ENCODE measurements at places on chromosomes 2 and 18.

GRCh38 chr2:143493339-143493738, 364.1 kb downstream of the ARHGAP15 start:
- DNase-seq = no peak

- DNase-seq = no peak
Observed at GRCh38 chr2:238851026-238851425, 3.1 kb downstream of the TWIST2 start.

DNA sequence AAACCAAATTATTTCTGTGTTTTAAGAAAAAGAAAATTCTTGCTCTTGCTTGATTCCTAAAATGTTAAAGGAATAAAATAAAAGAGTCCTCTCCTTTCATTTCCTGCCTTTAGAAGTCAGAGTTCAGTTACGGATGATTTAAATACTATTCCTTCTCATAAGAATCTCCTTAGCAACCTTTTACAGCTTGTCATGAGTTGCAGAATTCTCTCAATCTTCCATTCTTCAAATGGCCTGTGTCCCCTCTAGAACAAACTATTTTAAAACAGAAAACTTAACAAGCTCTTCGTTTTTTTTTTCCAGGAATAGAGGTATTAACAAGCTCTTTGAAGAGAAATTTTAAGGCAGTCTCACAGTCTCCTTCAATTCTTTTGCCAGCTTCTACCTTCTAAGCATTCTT, 42.2 kb downstream of the SPIRE1 start:
- DNase-seq = no peak

DNA sequence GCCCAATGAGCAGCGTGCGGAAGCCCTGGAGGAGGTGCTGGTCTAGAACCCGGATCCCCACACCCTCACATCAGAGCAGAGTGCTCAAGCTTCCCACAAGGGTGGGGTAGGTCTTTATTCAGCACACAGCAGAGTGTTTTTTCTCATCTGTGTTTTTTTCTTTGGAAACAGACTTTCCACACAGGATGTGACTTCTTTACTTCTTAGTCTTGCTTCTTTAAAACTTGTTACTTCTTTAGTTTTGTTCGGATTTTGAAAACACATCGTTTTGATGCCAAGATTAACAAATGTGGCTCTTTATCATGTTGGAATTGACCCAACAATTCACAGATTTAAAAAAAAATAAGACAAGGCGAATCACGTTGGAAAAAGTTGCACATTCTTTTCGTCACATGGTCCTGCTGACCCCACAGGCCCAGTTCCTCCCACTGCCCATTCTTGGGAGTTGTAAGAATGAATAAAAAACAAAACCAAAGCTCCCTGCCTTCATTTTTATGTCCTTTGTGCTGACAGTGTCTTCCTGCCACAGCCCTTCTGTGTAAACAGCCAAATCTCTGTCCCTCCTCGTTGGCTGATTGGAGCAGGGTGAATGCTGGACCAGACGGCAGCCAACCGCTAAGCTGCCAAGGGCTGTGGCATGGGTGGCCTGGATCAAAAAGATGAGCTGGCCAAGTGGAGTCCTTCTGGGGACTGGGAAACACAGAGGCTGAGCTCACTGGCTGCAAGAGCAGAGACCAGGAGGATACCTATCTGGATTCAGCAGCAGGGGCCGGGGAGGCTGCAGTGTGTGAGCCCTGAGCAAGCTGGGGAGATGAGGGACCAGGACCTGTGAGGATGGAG, 81.6 kb downstream of the TWIST2 start:
- no peak for DNase-seq

DNA sequence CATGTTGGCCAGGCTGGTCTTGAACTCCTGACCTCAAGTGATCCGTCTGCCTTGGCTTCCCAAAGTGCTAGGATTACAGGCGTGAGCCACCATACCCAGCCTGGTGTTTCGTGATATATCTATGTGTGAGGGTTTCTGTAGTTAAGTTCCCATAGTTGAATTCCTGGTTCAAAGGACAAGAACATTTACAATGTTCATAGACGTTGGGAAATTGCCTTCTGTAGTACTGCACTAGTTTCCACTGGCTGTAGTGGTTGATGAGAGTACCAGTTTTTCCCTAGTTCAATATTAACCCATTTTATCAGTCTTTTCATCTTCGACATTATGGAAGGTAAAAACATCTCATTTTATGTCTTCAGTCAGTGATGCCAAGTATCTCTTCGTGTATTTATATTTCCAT, 171.0 kb downstream of the NEDD4L start:
- DNase-seq = no peak

DNA sequence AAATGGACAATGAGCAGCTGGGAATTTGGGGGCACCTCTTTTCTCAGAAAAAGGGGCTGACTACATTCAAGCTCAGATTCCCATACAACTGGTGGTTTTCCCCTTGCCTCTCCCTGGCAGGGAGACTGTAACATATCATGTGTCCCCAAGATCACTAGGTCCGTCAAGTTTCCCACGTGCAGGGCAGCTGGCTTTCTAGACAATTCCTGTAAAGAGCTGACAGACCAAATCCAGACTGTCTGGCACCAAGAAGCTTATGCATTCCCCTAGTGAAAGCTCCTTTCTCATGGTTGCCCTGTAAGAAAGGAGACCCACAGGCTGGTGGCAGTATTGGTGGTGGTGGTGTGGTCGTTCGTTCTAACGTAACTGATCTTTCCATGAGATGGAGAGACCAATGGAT, 48.8 kb downstream of the THUMPD2 start:
- no peak for DNase-seq

GRCh38 chr18:79956276-79956675, 4.8 kb upstream of the SLC66A2 start:
- DNase-seq = no peak

GRCh38 chr2:140542627-140543026, 1588.2 kb downstream of the LRP1B start:
- no peak for DNase-seq

DNA sequence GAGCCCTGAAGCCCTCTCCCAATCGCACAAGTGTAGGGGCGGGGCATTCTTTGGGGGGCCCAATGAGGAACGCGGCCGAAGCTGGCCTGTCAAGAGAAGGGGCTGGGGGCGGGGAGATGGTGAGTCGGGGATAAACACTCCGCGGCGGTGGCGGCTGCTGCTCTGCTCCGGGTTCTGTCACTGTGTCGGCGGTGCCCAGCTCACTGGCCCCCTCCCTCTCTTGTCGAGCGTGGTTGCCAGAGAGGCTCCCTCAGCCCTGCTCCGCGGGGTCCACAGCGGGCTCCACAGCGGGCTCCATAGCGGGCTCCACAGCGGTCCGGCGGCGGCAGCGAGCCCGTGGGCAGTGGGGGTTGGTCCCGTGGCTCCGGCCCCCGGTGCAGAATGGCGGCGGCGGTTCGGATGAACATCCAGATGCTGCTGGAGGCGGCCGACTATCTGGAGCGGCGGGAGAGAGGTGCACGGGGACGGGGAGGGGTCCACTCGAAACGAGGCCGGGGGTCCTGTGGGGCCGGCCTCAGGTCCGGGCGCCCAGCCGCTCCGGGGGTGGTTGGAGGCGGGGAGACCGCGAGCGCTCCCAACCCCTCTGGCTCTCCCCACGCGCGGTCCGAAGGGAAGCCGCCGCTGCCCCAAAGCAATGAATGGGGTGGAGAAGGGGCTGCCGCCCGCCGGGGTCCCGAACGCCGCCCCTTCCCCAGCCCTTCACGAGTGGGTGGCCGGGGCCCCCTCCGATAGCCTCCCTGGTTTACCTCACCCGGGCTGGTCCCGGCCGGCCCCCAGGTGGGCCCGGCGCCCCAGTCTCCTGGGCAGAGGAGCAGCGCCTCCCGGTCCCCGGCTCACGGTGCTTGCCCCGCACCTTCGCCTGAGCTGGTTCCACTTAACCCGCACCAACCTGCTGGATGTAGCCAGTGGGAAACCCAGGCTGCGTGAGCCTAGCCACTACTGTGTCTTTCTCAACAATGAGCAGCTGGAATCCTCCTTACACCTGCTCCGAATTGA, at the start of gene MXD1:
TSS of gene MXD1 (plus strand) at position 160 of the 996 bp plus-strand sequence. CDS start at position 382, 222 bp downstream.
- peak; percentile 16 for DNase-seq

- peak; percentile 72 for DNase-seq
Observed at GRCh38 chr2:57882895-57883515, 163.6 kb upstream of the VRK2 start.

- DNase-seq = no peak
Observed at GRCh38 chr2:124382067-124382618, 357.1 kb downstream of the CNTNAP5 start.

DNA sequence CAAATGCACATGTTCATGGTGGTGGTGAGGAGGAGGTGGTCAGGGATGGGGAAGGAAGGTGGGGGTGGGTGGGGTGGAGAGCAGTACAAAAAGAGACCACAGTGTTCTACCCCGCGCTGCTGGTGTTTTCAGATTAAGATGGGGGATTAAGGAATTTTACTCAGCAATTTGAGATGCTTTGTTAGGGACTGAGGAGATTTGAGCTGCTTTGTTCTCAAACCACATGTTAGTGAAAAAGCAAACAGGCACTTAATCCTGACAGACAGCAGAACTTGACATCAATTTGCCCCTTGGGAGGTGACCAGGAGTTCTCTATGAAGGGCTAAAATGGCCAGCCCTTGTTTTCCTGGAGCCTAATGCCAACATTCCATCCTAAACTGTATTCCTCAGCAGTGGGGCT, 244.5 kb downstream of the MEIS1 start:
- DNase-seq = no peak

DNA sequence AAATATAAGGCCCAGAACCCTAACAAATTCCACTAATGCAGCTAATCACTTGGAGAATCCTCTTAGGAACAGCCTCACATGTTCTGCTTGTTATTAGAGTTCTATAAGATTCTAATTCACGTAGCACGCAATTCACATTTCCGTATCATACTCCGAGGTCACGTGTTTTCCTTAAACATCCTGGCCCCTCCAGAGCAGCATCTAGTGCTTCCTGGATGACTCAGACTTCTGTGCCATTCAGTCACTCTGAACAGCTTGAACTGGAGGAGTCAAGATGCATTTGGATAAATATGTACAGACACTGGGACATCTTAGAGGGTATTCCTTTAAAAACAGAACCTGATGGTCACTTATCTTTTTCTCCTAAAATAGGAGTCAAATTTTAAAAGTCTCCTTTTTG, 156.5 kb downstream of the MYO5B start:
- peak; percentile 5 for DNase-seq

DNA sequence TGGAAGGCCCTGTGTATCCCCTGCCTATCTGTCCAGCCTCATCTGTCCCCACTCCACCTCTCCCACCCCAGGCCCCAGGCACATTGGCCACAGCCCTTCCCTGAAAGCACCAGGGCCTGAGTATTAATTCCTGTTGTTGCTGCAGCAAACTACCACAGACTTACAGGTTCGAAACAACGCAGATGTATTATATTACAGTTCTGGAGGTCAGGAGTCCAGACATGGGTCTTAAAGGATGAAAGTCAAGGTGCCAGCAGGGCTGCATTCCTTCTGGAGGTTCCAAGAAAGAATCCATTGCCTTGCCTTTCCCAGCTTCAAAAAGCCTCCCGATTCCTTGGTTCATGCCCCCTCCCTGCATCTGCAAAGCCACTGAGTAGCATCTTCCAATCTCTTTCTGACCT, 78.7 kb upstream of the LAPTM4A start:
- DNase-seq = no peak

GRCh38 chr18:48921305-48922225, 29.2 kb downstream of the SMAD7 start:
- no peak for DNase-seq

DNA sequence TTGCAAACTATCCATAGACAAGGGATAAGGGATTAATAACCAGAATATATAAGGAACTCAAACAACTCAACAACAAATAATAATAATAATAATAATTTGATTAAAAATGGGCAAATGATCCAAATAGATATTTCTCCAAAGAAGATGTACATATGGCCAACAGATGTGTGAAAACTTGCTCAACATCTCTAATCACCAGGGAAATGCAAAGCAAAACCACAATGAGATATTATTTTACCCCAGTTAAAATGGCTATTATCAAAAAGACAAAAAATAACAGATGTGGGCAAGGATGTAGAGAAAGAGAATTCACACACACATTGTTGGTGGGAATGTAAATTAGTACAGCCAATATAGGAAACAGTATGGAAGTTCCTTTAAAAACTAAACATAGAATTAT, 26.9 kb downstream of the DNAH7 start:
- DNase-seq = no peak

- no peak for DNase-seq
Observed at GRCh38 chr2:128605421-128605820, 286.8 kb upstream of the HS6ST1 start.

DNA sequence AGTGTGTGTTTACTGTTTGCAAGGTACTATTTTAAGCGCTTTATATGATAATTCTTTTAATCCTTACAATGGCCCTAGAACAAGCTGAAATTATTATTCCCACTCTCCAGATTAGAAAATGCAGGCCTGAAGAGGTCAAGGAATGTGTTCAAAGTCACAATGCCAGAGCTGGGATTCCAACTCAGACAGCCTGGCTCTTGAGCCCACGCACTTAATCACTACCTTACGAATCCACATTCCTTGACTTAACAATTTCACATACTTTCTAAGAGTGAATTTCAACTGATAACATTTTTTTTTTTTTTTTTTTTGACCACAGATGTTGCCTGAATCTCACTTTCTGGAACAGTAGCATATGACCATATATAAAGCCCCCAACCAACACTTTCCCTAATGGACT, 400.3 kb downstream of the NCKAP5 start:
- no peak for DNase-seq

DNA sequence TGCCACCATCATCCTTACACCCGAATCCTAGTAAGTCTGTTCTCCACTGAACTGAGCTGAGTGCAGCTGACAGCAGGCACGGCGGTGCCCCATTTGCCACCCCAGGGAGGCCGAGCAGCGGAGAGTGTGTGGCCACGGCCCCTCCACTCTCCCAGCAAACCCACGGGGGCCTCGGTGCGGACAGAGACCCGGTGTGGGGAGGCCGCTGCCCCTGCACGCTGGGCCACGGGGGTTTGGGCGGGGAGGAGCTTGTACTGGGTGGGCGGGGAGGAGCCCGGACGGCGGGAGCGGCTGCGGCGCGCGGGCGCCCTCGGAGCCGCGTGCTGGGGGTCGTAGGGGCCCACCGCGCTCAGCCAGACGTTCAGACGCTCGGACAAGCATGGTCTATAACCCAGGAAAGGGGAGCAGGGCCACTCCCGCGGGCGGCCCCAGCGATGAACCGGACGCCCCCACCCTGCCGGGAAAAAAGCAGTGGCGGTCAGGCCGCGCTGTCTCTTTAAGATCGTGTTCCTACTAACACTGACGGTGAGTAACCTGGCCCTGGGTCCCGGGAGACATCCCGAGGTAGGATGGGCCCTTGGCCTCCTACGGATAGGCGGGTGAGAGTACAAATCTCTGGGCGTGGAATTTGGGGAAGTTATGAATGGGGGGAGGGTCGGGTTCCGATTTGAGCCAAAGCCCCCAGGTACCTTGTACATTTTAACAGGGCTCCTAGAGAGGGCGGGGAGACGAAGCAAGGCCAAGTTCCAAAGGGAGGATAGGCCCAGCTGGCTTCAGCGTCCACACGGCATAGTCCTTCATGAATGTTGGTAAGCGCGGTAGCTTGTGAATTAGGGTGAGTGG, at the start of gene ITPRIPL1:
TSS of gene ITPRIPL1 (plus strand) at position 277 of the 843 bp plus-strand sequence. CDS start at position 800, 523 bp downstream.
- no peak for DNase-seq

GRCh38 chr2:71971493-71971892, 176.2 kb downstream of the CYP26B1 start:
- DNase-seq = peak; percentile 46

Data from M059J (cell line).